Activated CD8-positive, alpha-beta memory T cell treated with anti-CD3 and anti-CD28 coated beads for 48 hours (primary cell): ENCODE measurements at places on chromosomes 16 and 17.

DNA sequence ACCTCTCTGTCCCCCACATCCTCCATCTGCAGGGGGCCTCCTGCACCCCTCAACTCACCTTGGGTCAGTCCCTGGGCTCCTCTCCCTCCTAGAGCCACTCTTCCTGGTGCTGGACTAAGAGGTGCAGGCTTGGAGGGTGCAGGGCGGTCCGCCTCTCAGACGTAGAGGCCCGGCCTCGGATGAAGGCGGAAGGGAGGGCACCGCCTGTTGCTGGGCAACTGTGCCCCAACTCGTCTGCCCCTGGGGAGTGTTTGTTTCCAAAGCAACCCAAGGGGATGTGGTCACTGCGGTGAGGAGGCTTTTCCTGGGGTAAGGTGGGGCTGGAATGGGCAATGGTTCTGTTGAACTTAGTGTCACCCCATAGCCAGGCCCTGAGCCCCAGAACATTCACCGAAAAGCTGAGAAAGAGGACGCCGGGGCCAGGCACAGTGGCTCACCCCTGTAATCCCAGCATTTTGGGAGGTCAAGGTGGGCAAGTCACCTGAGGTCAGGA lies at the start of gene C16orf54:
TSS of gene C16orf54 (minus strand) at position 138 of the 493 bp plus-strand sequence. CDS start 1,039 bp downstream, outside the sequence.
- DNase-seq, result peak; percentile 73

DNA sequence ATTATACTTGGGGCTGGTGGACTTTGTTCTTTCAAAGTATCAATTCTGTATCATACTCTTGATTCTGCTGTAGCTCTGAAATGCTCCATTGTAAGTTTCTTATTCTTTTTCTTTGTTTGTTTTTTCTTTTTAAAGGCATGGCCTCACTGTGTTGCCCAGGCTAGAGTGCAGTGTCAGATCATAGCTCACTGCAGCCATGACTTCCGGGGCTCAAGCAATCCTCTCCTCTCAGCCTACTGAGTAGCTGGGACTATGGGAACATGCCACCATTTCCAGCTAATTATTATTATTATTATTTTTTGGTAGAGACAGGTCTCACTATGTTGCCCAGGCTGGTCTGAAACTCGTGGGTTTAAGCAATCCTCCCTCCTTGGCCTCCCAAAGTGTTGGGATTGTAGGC lies 38.9 kb upstream of the METTL9 start:
- DNase-seq, result no peak

GRCh38 chr17:21131137-21131536 lies 4.4 kb downstream of the DHRS7B start:
- no peak for DNase-seq

GRCh38 chr17:44006272-44006597 lies 1.8 kb downstream of the NAGS start:
- no peak for DNase-seq

- no peak for DNase-seq
Observed at GRCh38 chr17:81223762-81224130, 981 bp upstream of the CEP131 start.

GRCh38 chr17:29618272-29619065 lies 4.2 kb downstream of the CORO6 start:
- no peak for DNase-seq

DNA sequence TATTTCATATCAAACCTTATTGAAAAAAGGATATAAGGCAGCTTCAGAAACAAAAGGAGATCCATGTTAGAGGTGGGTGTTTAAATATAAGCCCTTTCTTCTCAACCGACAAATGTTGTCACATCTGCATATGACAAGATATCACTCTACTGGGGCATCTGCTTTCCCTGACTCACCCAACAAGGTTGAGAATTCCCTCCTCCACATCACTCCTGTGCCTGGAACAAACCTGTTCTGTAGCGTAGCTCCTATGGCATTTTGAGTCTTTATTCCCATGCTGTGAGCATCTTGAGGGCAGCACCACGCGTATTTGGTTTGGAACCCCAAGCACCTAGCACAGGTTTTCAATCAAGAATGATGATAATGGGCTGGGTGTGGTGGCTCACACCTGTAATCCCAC lies 59.4 kb upstream of the ZFHX3 start:
- no peak for DNase-seq

DNA sequence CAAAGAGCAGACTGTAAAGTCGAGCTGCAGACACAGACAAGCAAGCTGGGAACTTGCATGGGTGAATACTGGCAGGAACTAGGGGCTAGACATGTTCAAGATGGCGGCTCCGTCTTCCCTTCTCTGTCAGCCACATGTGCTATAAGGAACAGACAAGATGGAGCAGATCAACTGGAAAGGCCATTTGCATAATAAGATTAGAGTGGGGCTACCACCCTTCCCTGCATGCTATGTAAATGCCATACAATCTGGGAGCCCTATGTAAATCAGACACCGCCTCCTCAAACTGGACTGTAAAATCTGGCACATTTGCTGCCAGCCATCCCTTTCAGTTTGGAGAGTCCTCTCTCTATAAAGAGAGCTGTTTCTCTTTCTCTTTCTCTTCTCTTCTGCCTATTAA lies 640.1 kb upstream of the CDH8 start:
- DNase-seq, result no peak
